ENCODE measurements at places on chromosomes 7 and 10. TPM values are rescaled to one million over a fixed set of nuclear protein-coding genes. Genes with fewer than 3 reads are reported as not detected.

The C7orf33 gene
- not detected for total RNA-seq

The CDC14C gene
- 0.17 TPM for total RNA-seq

The GOLGA7B gene
- not detected for total RNA-seq

The COX19 gene
- 12.1 TPM for total RNA-seq

The WNT16 gene
- total RNA-seq, result 0.50 TPM

The FAM25G gene
- not detected for total RNA-seq

The NME8 gene
- total RNA-seq, result not detected

The SNCG gene
- total RNA-seq, result 8.8 TPM

The ATP6V1F gene
- 156 TPM for total RNA-seq

All from smooth muscle cell of trachea (primary cell).